ENCODE measurements at places on chromosomes 13 and 19.

DNA sequence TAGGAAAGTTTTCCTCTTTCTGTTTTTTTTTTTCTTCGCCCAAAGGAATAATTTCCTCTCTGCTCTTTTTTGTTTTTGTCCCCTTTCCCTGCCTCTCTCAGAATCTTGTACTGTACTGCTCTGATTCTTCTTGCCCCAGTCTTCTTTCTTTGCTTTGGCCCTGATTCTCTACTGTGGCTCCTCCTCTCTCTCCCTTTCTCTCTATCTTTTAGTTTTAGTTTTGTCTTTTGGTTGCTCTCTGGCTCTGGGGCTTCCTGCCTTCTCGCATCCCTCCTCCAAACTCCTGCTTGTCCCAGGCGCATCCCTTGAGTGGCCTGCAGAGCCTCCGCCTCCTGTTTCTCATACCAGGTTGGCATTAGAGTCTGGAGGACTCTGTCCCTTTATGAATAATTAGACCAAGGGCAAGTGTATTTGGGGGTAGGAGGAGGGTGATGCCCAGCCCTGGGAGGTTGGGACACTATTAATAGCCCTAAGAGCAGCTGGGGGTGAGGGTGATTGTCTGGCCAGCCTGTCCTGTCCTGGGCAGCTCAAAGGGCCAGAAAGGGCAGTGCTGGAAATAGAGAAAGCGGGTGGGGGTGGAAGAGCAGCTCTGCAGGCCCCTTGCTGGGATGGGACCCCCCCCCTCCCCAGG lies 39.1 kb downstream of the LYL1 start:
- no peak for DNase-seq

GRCh38 chr19:16799740-16800139 lies 29.5 kb upstream of the SIN3B start:
- no peak for DNase-seq

GRCh38 chr19:34244611-34245299 lies 9.6 kb upstream of the GARRE1 start:
- no peak for DNase-seq

DNA sequence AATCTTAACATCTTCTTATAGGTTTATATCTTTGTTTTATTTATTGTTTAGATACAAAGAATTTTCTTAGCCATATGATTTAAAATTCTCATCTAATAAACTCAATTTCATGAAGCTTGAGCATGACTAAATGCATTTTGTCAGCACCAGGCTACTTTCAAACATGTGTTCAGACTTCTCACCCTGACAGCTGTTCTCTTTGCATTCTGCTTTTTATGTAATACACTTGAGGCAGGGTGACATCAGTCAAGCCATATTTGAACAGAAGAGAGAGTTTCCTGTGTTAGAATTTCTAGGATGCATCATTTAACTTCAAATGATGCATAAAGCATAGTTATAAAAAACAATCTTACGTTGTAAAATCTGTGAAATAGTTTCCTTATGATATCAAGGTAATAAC lies 1295.1 kb upstream of the PCDH20 start:
- DNase-seq: no peak

DNA sequence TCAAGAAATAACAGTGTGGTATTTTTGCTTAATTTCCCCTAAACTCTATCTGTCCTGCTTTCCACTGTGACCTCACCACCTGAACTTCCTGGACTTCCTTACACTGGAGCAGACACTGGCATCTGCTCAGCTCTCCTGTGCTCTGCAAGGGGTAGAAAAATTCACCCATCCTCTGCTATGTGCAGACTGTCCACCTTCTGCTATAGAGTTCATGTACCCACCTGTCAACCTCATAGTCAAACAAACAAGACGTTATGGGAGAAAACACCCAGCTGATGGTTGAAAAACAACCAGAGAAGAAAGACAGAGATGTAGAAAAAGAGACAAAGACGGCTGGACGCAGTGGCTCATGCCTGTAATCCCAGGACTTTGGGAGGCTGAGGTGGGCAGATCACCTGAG lies 12.2 kb downstream of the LAIR1 start:
- DNase-seq: no peak

GRCh38 chr19:37217480-37217774 lies 587 bp upstream of the ZNF383 start:
- no peak for DNase-seq

- no peak for DNase-seq
Observed at GRCh38 chr19:18612051-18612771, 459 bp upstream of the TMEM59L start.

DNA sequence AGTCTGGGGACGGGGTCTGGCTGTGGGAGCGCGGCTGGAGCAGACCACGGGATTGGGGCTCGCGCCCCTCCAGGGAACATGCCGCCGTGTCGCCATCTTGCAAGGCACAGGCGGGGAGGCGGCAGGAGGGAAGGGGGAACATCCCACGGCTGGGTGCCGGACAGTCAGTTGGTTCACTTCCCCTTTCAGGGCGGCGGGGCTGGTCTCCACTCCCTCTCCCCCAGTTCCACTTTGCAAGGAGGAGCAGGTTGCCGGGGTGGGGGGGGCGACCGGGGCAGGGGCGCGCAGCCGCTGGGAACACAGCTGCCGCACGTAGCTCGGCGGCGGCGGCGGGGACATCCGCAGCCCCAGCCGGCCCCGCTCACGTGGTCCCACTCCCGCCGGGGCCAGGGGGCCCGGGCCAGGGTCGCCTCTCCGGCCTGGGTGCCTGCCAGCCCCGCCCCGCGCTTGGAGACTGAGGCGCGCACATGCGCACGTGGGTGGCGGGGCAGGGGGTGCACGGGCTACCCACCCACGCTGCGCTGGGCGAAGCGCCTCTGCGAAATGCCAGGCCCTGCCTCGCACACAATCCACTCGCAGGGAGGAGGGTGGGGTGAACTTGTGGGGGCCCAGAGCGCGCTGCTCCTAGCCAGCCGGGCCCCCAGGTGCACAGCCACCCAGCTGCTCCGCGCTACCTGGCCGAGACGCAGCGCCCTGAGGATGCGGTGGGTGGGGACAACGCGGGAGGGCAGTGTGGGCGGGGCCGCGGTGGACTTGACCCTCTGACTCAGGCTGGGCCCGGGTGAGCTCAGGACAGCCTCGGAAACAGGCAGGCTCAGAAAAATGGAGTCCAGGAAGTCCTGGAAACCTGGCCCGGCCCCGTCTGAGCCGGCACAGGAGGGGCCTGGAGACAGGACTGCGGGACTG lies 6.4 kb downstream of the KLF16 start:
- DNase-seq: no peak

DNA sequence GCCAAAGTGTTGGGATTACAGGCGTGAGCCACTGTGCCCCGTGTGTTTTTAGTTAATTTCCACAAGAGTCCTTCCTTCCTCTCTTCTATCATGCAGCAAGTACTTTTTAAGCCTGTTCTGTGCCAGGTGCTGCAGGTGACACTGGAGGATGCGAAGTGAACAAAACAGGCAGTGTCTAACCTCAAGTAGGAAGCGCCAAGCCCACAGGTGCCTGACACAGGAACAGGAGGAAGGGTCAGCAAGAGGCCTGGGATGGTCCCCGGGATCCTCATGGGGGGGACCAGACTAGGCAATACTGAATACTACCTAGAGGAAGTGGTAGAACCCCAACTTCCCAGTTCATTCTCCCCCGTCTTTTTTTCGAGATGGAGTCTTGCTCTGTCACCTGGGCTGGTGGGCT lies 1.8 kb upstream of the CALR start:
- DNase-seq: no peak

DNA sequence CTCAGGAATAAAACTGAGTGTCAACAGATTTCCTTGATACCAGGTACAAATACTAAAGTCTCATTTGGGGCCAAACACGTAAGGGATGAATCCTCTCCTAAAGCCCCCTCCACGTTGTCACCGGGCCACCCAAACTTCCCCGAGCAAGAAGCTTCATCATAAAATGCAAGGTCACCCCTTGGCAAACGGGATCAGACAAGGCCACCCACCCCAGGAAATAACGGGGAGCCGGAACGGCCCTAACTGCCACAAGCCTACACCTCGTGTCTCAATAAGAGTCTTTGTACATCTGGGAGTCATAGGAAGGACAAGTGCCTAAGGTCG lies 717 bp downstream of the EEF2 start:
- no peak for DNase-seq

- DNase-seq: no peak
Observed at GRCh38 chr13:44052780-44053184, 173.1 kb downstream of the LACC1 start.

- DNase-seq: no peak
Observed at GRCh38 chr19:12695997-12696365, 450 bp downstream of the FBXW9 start.

DNA sequence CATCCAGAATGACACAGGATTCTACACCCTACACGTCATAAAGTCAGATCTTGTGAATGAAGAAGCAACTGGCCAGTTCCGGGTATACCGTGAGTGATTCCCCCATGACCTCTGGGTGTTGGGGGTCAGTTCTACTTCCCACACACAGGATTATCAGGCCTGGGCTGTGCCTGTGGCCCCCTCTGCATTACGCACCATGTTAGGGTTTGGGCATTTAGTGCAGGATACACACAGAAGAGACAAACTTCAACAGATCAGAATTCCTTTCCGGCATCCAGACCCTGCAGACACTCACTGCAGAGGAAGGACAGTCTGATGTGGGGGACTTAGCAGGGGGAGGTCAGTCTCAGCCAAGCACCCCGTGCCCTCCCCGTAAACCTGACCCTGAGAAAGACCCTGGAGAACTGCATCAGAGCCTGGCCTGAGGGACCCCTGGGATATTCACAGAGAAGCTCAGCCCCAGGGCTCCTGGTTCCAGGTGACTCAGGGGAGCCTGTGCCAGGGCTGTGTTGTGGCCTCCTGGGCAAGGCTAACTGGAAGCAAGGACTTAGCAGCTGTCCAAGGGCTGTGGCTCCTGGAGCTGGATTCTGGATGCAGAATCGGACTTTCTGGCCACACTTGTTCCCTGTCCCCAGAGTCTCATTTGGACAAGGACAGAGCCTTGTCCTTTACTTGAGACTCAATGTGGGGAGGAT lies 1.7 kb downstream of the CEACAM5 start:
- no peak for DNase-seq

DNA sequence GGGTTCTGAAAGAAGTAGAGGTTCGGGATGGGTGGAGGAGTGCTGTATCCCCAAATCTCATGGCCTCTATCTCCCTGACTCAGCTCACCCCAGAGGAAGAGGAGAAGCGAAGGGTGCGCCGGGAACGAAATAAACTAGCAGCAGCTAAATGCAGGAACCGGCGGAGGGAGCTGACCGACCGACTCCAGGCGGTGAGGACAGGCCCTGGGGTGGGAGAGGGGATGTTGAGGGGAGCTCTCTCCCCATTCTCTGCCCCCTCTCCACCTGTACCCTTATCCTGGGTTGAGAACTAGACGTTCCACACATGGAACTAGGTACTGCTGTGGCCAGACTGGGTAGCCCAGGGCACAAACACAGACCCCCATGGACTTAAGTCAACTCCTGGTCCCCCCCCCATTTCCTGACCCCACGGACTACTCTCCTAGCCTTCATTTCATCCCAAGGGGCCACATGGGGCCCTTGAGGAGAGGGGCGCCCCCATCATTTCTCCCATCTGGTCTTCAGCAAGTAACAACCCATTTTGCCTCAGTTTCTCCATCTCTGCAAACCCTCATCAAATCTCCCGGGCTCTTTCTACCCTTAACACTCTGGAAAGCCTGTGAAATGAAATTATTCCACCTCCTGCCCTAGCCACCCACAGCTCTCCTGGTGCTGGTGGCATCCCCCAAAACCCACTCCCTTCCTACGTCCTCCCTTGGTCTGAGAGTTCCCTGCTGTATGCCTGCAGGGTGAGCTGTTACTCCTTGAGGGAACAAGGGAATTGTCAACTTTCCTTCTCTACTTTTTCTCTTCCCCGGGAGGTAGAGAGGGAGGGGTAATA lies 3.5 kb downstream of the FOSB start:
- DNase-seq: no peak

- DNase-seq: no peak
Observed at GRCh38 chr13:101925731-101926130, 473.3 kb downstream of the ITGBL1 start.

DNA sequence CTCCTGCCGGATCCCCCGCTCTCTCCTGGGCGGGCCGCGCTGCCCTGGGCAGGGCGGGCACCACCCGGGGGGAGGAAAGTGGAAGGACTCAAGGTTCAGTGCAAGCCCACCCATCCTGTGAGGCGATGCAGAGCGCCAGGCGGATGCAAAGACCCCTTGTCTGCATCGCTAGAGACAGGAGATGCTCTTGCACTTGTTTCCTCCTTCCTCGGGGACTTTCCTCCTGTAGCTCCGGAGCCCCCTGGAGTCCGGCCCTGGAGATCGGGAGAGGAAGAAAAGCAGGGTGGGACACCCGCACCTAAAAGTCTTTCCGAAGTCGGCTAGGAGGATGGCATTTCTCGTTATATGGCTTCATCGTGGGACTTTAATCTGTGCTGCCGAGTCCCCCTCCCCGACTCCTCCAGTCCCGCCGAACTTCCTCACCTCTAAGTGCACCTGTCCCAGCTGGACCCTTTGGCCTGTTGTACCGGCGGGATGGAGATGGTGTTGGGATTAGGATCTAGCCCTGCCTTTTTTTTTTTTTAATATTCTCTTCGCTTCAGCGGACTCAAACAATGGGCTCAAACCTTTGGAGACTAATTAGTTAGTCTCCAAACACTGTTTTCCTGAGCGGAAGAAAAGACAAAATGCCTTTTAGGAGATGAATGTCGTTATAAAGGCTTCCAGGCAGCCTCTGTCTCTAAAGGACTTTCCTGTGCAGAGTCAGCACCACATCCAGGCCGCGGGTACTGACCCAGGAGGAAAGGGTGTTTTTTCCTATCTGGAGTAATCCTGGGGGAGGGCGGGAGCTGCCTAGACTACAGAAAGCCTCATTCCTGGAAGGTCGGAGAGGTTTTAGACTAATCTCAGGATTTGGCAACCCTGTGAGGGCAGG lies 725 bp downstream of the FAM124A start:
- no peak for DNase-seq

DNA sequence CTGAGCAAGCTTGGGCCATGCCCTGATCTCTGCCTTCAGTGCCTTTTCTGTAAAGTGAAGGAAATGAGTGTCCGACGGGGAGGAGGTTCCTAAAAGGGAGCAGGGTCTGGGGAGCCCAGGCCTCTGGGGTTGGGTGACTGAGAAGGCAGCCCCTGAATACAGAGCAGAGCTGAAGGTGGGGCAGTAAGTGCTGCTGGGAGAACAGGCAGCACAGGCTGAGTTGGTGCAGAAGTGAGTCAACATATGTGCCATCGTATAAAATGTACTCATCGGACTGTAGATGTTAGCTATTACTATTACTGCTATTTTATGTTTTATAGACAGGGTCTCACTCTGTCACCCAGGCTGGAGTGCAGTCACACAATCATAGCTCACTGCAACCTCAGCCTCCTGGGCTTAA lies 1.0 kb upstream of the HAMP start:
- no peak for DNase-seq

GRCh38 chr13:23488442-23488841 lies 54.9 kb upstream of the SACS start:
- no peak for DNase-seq

DNA sequence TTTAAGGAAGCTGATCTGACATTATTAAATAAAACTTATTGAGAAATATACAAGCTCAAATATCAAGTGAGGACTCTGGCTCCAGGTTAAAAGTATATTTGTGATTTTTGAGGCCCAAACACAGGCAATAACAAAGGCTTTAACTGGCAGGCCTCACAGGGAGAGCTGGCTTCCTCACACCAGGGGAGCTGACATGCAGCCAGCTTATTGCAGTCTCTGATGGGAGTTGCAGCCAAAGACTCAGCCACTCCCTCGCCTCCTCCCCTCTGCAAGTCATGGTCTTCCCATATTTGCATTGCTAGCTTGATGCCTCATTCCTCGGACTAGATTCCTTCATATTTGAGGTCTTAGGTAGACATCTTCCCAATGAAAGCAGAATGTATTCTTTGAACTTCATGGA lies 647.1 kb upstream of the SLITRK6 start:
- no peak for DNase-seq

GRCh38 chr19:36847968-36848367 lies 2.7 kb upstream of the ZNF345 start:
- DNase-seq: no peak

- DNase-seq: no peak
Observed at GRCh38 chr19:10653482-10653731, 739 bp upstream of the ILF3 start.
